CD4-positive, alpha-beta T cell (primary cell): ENCODE measurements at places on chromosomes 1 and 21.

GRCh38 chr1:29583727-29584126 lies 347.4 kb downstream of the PTPRU start:
- no peak for DNase-seq

DNA sequence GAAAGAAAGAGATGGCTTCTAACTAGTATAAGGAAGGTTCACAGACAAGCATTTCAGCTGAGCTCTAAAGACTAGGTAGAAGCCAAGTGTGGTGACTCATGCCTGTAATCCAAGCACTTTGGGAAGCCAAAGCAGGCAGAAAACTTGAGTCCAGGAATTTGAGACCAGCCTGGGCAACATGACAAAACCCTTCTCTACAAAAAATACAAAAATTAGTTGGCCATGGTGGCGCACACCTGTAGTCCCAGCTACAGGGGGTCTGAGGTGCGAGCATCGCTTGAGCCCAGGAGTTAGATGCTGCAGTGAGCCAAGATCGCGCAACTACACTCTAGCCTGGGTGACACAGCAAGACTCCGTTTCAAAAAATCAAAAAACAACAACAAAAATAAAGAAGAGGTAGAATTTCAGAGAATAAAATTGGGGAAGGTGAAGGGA lies 27.8 kb downstream of the FBXO42 start:
- no peak for DNase-seq

- DNase-seq, result no peak
Observed at GRCh38 chr21:36183144-36183795, 26.6 kb downstream of the DOP1B start.

- no peak for DNase-seq
Observed at GRCh38 chr1:56948403-56949023, 17.3 kb downstream of the C8B start.

DNA sequence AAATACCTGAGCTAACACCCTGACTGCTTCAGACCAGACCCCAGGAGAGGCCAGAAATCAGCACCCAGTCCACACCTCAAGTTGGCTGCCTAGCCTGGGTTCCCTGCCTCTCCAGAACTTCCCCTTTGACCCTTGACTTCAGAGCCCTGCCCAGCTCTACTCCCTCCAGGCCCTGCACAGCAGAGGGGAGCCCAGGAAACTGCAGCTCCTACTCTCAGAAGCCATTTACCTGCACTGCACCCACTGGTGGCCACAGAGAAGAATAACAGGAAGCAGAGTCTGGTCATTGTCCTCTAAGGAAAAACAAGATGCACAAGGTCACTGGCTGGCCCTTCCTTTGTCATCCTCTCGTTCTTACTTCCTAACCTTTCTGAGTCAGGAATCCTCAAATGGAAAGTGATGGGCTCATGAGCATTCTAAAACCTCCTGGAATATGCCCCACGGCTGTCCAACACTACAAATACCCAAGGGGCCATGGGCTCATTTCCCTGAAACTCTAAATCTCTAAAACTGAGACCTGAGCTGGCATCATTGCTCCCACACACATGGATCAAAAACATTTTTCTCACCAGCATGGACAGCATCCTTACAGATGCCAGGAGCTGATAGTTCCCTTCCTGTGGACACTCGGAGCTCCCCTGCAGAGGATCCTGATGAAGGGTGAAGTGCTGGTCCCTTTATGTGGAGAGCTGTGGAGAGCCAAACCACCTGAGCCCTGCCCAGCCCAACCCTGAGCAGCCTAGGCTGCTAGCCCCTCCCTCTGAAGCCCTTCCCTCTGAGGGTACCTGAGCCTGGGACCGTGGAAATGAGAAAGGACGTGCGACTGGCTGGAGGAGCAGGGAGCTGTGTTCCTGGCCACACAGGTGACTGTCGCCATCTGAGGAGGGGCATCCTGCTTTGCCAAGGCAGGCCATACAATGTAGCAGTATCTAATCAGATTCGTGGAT lies at the start of gene ITLN2:
ITLN2 (minus strand) TSS at position 652 of the 947 bp plus-strand sequence; CDS start at position 584, 68 bp downstream.
- DNase-seq, result peak; percentile 22

DNA sequence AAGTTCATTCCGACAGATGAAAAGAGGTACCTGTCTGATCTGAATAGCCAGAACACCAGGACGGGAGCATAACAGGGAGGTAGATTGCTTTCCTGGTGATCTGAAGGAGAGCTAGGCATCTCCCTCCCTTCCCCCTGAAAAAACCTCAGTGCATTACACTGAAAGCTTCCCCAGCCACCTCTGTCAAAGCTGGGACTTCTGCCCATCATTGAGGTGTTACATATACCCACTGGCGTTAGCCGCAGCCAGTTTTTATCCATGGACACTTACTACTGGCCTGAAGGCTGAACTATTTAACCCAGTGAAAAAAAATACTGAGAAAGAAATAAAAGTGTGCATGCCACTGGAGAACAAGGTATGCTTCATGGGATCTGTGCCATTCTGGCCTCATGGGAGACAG lies 568.3 kb upstream of the ADAMTS5 start:
- DNase-seq, result no peak

- no peak for DNase-seq
Observed at GRCh38 chr21:14917762-14918161, 147.0 kb downstream of the NRIP1 start.

GRCh38 chr1:203055161-203055799 lies 29.0 kb downstream of the PPFIA4 start:
- no peak for DNase-seq

DNA sequence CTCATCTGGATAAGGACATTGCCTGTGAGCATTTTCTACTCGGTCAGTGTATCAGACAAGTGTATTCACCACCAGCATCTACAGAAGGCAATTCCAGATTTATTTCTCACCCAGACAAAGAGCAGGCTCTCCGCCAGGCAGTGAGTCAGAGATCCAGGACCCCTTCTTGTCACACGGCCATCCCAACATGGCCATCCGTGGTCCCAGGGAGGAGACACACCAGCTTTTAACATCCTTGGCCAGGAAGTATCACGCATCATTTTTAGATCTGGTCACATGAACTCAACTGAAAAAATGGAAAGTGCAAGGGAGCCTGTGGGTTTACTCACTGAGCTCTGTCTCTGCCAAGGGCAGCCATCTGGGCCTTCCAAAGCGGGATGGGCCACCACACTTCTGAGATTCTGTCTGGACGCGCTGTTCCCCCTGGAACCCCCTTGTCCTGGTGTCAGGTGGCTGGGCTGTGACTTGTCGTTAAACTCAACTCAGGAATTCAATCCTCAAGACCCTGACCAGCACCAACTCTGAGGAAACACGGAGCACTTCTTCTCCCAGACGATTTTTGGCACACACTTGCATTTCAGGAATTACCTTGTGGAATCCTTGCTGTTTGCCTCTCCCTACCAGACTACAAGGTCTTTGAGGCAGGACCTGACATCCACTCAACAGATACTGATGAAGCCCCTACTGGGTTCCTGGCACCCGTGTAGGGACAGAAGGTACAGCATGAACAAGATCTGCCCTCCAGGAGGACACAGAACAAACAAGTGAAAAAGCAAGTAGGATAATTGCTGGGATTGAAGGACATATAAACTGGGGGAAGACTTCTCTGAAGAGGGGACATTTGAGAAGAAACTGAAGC lies 21.6 kb upstream of the CCSAP start:
- DNase-seq, result no peak

- DNase-seq, result no peak
Observed at GRCh38 chr1:56399326-56399725, 180.0 kb downstream of the PLPP3 start.
